ENCODE measurements at places on chromosomes 7 and 10. TPM values are rescaled to one million over a fixed set of nuclear protein-coding genes. Genes with fewer than 3 reads are reported as not detected.

CPN1 gene
- not detected for total RNA-seq

FKBP6 gene
- not detected for total RNA-seq

TMEM236 gene
- 41.8 TPM for total RNA-seq

AGBL3 gene
- 1.1 TPM for total RNA-seq

DNA sequence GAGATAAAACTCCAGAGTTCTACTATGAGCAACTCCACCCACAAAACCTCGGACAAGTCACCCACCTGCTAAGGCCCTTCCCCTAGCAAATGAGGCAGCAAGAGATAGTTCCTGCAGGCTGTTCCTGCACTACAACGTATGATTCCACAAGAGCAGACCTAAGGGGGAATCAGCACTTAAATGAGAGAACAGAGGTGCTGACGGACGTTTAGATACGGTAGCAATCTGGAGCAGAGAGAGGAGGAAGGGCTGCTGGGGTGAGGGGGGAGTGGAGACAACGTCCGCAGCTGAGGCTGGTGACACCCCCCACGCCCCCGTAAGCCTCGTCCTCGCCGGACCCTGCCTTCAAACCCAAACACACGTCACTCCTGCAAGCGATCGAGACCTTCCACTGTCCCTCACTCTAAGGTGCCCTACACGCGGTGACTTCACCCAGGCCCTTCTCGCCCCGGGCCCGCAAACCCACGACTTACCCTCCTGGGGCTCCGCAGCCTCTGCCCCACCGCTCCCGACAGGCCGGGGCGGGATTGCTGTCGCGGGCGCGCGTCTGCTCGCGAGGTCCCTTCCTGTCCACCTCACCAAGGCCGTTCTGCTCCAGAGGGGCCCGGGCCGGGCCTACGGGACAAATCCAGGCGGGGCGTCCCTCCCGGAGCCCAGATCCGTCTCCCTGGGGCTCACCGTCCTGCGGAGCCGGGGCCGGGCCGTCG lies 635 bp downstream of the ZNF12 start:
- DNase-seq = peak; percentile 16

- DNase-seq = peak; percentile 9
These were observed 38.9 kb upstream of the GDF10 start for GRCh38 chr10:47261121-47261520.

- no peak for DNase-seq
These were observed 56.4 kb downstream of the ICA1 start for GRCh38 chr7:8205537-8205936.

DNA sequence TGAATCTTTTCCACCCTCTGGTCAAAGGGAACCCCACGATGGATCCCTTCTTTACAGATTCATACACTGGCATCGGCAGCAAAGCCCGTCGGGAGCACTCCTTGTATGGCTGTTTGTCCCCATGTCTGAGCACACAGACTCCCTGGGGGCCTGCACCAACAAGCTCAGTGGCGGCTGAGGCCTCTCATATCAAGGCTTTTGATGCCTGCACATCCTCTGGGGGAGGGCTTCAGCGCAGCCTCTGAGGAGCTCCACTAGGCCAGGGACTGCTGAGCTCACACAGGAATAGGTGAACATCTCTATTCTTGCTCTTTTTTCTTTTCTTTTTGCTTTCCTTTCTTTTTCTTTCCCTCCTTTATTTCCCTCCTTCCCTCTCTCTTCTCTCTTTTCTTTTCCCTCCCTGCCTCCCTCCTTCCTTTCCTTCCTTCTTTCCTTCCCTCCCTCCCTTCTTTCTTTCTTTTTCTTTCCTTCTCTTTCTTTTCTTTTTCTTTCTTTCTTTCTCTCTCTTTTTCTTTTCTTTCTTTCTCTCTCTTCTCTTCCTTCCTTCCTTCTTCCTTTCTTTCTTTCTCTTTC lies 174.6 kb downstream of the CCDC3 start:
- DNase-seq = no peak

GRCh38 chr7:22109761-22110160 lies 164.1 kb upstream of the CDCA7L start:
- DNase-seq = peak; percentile 28

- no peak for DNase-seq
These were observed 11.4 kb downstream of the KDM7A start for GRCh38 chr7:140165422-140165821.

All from transverse colon (tissue), 4 donors.